Left renal pelvis (tissue), 4 donors: ENCODE measurements at places on chromosomes 3 and 15. TPM values are rescaled to one million over a fixed set of nuclear protein-coding genes. Genes with fewer than 3 reads are reported as not detected.

FAM174B gene
- polyA plus RNA-seq: 40.1 TPM

SEMA3F gene
- polyA plus RNA-seq: 67.3 TPM

- no peak for DNase-seq
Observed at GRCh38 chr3:8757551-8758518, 11.6 kb downstream of the OXTR start.

GRCh38 chr3:150264561-150265279 lies 143.4 kb upstream of the TSC22D2 start:
- no peak for DNase-seq
